ENCODE measurements at places on chromosomes 5 and 9. TPM values are rescaled to one million over a fixed set of nuclear protein-coding genes. Genes with fewer than 3 reads are reported as not detected.

Gene LHX3
- polyA plus RNA-seq: not detected

Gene ITK
- 0.05 TPM for polyA plus RNA-seq

Gene ADAMTS13
- polyA plus RNA-seq: 0.73 TPM

Gene PLAC8L1
- 0.52 TPM for polyA plus RNA-seq

Gene CAMK2A
- polyA plus RNA-seq: 8.1 TPM

Gene RC3H2
- 5.6 TPM for polyA plus RNA-seq

Gene FOXD4
- 0.25 TPM for polyA plus RNA-seq

Gene BTNL8
- 0.13 TPM for polyA plus RNA-seq

DNA sequence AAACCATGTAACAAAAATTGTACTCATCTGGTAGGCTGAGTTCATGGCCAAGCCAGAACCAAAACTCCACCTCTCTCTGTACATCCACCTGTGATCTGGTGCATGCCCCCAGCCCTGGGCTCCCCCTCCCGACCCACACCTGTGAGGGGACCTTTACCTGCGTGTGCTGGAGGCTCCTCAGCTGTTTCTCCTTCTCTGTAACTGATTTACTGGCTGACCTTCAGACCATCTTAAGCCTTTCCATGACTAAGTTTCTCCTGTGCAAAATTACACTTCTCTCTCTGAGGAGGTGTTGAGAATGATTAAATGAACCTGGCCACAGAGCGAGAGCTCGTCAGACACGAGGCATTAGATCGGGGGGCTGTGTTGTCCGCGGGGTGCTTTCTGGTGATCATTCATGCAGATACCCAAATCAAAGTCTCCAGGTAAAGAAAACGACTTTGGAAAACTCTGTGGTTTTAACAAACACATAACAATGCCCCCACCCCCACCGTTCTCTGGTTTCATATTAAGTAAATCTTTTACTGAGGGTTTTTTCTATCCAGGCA lies 136.4 kb downstream of the SEMA5A start:
- DNase-seq: no peak

GRCh38 chr9:129769669-129770068 lies 16.8 kb upstream of the PTGES start:
- no peak for DNase-seq

DNA sequence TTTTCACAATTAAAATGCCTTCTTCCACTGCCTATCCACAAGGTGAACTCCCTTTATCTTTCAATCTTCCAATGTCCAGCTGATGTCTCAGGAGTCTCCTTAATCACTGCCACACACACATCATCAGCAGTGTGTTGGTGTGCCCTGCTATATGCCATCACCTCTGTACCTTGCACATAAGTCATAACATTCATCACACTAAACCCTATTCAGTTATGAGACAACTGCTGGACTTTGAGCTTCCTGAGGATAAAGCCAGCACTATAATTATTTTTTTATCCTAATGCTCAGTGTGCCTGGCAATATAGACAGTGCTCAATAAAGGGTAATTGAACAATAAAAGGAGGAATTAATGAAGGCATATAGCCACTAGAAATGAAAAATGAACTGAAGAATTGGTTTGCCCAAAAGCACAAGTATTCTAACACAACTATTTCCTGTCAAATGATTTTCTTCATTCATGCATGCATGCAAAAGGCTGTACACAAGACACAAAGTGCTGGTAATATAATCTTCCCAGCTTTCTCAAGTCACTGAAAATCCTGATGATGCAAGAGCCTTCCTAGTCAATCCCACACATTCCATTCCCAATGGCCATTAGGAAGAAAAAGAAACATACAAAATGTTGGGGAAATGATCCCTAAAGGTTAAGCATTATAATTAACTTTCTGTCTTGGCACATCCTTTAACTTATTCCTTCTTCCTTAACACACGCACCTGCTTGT lies 32.4 kb downstream of the LPAR1 start:
- no peak for DNase-seq

DNA sequence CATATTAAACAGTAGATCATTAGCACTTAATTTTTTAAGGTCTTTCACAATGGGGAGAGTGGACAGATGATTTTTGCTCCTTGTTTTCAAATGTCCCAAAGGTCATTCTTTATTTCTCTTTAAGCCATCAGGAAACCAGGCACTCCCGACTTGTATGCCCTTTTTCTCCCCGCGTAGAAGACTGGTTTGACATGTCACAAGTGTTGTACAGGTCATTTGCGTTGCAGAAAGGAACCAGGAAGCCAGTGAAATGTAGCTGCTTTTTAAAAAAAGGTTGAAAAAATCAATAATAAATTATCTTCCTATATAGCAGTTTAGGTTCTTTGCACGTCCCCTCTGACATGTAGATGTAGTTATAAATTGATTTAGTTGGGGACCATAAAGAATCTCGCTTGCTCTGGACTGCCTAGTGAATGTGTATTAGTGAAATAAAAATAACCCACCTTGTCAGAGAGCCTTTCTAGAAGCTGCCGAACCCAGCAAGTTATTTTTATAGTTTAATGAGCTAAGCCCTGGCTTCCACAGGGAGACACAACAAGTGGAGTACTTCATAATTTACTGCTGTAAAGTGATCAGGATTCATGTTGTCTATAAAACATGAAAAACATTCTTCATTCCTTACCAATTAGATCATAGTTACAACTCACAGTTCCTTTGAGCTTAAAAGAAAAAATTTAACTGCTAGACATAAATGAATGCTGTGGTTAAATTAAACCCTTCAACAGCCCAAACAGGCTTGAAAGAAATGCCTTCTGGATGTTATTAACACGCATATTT lies 404.6 kb downstream of the CSNK1G3 start:
- DNase-seq: no peak

GRCh38 chr9:69569738-69570451 lies 102.3 kb downstream of the APBA1 start:
- no peak for DNase-seq

DNA sequence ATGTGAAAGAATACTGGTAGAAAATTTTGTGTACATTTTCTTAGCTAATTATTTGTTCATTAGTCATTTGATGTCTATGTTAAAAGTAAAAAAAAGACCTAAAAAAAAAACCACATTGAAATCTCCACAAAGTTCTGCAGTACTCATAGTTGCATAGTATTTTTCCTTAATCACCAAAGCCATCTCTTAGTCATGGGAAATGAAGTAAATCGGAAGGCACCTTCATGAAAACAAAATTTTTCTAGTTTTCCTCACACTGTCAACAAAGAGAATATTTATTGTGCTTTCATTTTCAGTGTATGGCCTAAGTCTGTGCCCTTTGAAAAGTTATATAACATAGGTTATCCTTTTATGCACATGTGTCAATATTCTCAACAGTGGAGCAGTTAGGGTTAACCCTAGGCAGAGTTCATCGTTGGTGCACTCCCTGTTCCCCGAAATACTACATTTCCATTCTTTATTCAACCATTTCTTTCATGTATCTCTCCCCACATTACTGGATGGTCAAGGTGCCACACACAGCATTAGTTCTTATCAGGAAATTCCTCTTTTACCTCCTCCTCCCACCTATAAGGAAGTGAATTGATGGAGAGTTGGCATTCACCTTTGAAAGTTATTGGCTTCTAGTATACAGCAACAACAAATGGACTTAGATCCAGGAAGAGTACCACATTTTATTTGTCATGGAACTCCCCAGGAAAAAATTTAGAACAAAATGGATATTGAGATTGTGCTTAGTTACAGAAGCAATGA lies 93.1 kb downstream of the NUDT12 start:
- DNase-seq: no peak

DNA sequence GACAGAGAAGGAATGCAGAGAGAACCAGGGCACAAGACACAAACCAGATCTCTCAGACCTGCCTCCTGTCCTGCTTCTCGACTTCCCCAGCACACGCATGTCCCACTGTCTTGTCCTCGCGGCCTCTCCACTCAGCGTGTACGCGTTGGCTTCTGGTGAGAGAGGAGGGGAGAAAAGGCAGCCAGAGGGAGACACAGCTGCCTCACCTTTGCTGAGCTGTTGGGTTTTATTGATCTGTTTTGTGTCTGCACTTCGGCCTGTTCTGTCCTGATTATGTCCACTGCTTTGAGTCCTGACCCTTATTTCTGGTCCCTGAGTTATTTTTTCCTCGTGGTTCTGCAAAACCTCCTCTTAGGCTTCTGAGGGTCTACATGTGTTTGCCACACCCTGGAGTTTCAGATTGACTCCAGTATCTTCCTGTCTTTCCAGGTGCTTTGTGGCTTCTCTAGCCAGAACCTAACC lies 87.5 kb upstream of the AGXT2 start:
- no peak for DNase-seq

DNA sequence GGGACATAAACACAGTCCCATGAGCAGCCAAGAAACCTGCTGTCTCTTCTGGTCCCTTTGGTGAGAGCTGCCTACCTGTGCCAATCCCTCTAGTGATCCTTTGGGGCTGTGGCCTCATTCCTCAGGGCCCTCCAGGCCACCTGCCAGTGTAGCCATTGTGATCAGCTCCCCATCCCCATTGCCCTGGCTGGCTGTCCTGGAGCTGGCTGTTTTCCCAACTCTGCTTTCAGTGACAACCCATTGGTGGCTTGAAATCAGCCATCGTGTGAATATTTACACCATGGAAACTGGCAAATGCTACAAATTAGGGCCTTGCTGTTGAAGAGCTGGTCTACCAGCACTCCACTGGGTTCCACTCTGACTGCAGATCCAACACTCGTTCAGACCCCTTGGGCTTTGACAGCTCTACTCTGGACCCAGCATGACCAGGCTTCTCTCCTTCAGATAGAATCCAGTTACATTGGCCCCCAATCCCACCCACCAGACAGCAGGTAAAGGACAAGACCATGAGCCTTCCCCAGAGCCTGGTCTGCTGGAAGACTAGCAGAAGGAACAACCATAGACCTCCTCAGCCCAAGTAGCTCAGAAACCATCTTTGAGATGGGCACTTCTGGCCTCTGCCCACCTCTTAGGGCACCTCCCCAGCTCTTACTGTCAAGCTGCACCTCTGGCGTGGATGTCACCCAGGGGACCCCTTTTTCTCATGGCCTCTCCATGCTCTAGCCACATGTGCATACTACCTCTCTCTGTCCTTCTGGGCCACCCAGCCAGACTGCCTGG lies 69.2 kb upstream of the NEK6 start:
- DNase-seq: no peak

DNA sequence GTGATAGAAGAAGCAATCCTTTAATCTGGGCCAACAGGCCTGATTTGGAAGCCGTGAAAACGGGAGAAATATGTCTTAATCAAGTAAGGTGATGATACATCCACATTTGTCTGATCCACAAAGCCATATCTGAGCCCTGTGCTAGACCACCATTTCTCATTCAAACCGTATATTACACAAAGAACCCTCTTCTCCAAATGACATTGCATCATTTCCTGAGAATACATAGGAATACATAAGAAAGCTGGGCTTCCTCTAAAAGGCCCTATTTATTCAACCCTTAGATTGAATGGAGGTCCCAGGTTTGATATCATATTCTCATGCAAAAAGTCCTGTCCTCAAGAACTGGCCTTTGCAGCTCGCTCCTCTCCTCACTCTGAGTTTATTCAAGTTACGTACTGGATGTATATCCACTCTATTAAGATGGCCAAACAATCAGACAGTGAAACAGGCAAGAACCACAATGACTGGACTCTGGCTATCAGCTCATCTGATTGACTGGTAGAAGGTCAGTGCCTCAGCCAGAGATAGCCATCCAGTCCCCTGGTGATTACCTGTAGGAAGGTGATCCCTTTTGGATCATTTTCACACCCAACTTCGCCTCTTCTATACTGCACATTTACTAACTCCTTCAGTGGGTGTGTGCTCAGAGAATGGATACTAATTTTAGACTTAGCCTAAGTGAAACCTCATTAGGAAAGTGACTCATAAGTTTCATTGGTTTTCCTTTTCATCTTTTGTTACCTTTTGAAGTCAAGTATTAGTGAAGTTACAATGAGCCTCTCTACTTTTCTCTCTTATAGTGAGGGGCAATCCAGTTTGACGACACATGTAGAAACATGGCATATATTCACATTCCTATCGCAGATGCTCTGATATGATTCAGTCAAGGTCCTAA lies 167.6 kb upstream of the WWC1 start:
- no peak for DNase-seq

GRCh38 chr9:98879094-98879962 lies 64.4 kb upstream of the COL15A1 start:
- no peak for DNase-seq

DNA sequence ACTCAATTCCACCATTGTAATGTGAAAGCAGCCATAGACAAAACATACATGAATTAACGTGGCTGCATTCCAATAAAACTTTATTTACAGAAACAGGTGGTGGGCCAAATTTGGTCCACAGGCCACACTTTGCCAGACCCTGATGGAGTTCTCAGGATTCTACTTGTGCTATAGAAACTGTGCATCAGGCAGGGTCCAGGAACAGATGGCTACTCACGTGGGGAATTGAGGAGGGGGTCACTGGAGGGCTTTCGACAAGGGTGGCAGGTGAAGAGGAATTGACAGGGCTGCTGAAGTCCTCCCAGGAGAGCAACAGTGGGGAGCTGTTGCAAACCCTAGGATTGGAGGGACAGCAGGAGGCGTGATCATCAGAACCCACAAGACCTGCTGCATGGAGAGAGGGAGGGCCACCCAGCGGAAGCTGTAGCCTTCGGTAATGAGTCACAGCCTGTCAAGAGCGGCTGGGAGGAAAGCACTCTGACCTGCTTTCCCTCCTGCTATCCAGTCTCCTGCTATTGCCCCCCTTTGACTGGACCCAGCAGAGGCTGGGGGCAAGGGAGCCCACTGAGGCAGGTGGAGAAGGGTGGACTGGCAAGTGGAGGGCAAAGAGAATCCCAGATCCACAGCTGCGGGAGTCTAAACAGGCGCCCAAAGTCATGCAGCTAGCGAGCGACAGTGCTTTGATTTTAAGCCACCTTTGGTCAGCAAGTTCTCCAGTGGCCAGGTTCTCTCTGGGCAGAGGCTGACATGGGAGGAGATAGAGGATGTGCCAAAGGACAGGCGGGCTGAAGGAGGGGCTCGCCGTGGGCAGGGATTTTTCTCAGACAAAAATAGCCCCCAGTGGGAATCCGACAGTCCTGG lies 138.3 kb upstream of the SMIM23 start:
- DNase-seq: no peak

- DNase-seq: no peak
Measured at GRCh38 chr5:178273665-178274541, 41.3 kb upstream of the PHYKPL start.

GRCh38 chr5:90301248-90301647 lies 108.3 kb downstream of the CETN3 start:
- no peak for DNase-seq
